Astrocyte (in vitro differentiated cells and primary cell): ENCODE measurements at places on chromosomes 1 and 21. TPM values are rescaled to one million over a fixed set of nuclear protein-coding genes. Genes with fewer than 3 reads are reported as not detected.
A peak's percentile ranks its signal among the peaks of the same experiment; 100 is the strongest.

GRCh38 chr1:91850708-91851107 lies 35.2 kb downstream of the TGFBR3 start:
- no peak overlapping the region for H3K27ac ChIP-seq
- no peaks in the 10 kb centered on the region for H3K27me3 ChIP-seq
- no peaks in the 10 kb centered on the region for H3K36me3 ChIP-seq
- DNase-seq, result no peak

GRCh38 chr1:200862713-200863415 lies 9.9 kb upstream of the GPR25 start:
- H3K4me1 ChIP-seq, result no peaks in the 10 kb centered on the region
- no peak overlapping the region for H3K4me3 ChIP-seq
- DNase-seq, result no peak

The NBPF6 gene
- not detected in 2 replicates for total RNA-seq

DNA sequence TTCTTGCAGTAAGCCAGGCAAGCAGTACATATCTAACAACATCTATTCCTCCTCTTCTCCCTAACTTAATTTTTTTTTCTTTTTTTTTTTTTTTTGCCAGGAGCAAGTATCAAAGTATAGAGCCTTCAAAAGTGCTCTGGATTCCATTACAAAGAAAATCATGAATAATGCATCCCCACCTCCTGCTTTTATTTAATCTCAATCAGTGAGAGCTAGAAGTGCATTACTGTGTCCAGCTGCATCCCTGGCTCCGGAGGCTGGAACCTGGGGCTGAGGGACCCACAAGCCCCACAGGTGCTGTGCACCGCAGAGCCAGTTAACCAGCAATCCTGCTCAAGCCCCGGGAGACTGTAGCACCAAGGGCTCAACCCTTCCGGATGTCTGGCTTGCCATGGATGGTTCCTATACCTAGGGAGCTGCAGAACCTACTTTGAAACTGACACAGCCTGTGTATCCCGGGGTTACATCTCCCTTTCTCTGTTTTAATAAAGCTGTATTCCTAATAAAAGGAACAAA lies 455.9 kb upstream of the RUNX1 start:
- DNase-seq, result no peak
- no peaks in the 10 kb centered on the region for H3K27me3 ChIP-seq
- H3K27ac ChIP-seq, result no peak overlapping the region
- H3K36me3 ChIP-seq, result no peaks in the 10 kb centered on the region
- no peak overlapping the region for H3K4me3 ChIP-seq
- no peaks in the 10 kb centered on the region for H3K4me1 ChIP-seq

GRCh38 chr21:45440736-45441350 lies 35.9 kb downstream of the COL18A1 start:
- no peaks in the 10 kb centered on the region for H3K27me3 ChIP-seq
- DNase-seq, result no peak
- peaks cover 7% of the 10 kb centered on the region for H3K4me1 ChIP-seq
- H3K36me3 ChIP-seq, result no peaks in the 10 kb centered on the region
- no peak overlapping the region for H3K27ac ChIP-seq

- no peaks in the 10 kb centered on the region for H3K27me3 ChIP-seq
- peak overlapping the region; percentile 93 for H3K27ac ChIP-seq
- H3K4me1 ChIP-seq, result peaks cover 46% of the 10 kb centered on the region
- no peak overlapping the region for H3K4me3 ChIP-seq
- no peak for DNase-seq
These were observed 156.9 kb downstream of the TOMM20 start for GRCh38 chr1:234971586-234972297.

DNA sequence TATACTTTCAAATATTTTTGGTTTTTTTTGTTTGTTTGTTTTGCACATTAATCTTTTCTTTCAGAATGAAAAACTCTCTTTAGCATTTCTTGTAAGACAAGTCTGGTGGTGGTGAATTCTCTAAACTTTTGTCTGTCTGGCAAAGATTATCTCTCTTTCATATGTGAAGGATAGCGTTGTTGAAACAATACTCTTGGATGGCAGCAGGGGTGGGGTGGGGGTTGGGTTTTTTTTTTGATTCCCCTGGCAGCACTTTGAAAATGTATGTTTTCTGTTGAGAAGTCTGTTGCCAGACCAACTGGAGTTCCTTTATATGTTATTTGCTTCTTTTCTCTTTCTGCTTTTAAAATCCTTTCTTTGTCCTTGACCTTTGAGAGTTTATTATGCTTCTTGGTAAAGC lies 160.2 kb downstream of the VAV3 start:
- no peak overlapping the region for H3K4me3 ChIP-seq
- no peaks in the 10 kb centered on the region for H3K27me3 ChIP-seq
- H3K4me1 ChIP-seq, result no peaks in the 10 kb centered on the region
- no peak for DNase-seq
- no peak overlapping the region for H3K27ac ChIP-seq
